ENCODE measurements at places on chromosomes 12 and 14. TPM values are rescaled to one million over a fixed set of nuclear protein-coding genes. Genes with fewer than 3 reads are reported as not detected.

GRCh38 chr14:103879570-103880347 lies 32.4 kb upstream of the PPP1R13B start:
- no peak overlapping the region for H3K4me3 ChIP-seq
- no peaks in the 10 kb centered on the region for H3K36me3 ChIP-seq
- no peaks in the 10 kb centered on the region for H3K27me3 ChIP-seq
- H3K4me1 ChIP-seq = no peaks in the 10 kb centered on the region

The RNASE1 gene
- total RNA-seq = 201 TPM

DNA sequence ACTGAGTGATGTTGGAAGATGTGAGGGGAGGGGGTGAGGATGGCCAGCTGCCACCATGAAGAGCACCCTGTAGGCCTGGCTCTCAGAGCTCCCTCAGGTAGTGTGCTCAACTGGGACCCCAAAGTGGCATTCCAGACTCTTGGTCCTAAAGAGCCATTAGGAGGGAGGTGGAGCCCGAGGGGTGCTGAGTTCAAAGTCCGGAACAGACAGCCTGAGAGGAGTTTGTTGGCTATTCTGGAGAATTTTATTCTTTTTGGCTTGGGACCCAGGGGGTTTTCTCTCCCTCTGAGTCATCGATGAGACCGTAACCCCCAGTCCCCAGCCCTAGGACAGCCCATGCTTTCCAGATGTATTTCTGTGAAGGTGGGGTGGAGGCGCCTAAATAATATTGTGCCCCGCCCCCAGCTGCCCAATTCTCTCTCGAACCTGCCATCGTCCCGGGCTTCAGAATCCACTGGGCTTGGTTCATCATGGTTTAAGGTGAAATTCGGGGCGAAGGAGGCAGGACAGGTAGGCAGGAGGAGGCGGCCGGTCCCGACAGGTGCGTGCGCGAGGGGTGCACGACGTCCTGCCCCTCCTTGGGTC lies 690 bp upstream of the RBP5 start:
- H3K36me3 ChIP-seq = peaks cover 3% of the 10 kb centered on the region
- H3K27ac ChIP-seq = peak overlapping the region; percentile 88
- H3K27me3 ChIP-seq = no peaks in the 10 kb centered on the region
- DNase-seq = no peak

- H3K4me1 ChIP-seq = no peaks in the 10 kb centered on the region
- no peaks in the 10 kb centered on the region for H3K27me3 ChIP-seq
- no peaks in the 10 kb centered on the region for H3K36me3 ChIP-seq
- DNase-seq = no peak
- H3K4me3 ChIP-seq = no peak overlapping the region
These were observed 239.2 kb upstream of the AMIGO2 start for GRCh38 chr12:47318963-47319362.

- peak; percentile 17 for DNase-seq
- H3K36me3 ChIP-seq = no peaks in the 10 kb centered on the region
- no peaks in the 10 kb centered on the region for H3K27me3 ChIP-seq
- H3K27ac ChIP-seq = no peak overlapping the region
These were observed 145.3 kb downstream of the SSPN start for GRCh38 chr12:26340649-26341048.

DNA sequence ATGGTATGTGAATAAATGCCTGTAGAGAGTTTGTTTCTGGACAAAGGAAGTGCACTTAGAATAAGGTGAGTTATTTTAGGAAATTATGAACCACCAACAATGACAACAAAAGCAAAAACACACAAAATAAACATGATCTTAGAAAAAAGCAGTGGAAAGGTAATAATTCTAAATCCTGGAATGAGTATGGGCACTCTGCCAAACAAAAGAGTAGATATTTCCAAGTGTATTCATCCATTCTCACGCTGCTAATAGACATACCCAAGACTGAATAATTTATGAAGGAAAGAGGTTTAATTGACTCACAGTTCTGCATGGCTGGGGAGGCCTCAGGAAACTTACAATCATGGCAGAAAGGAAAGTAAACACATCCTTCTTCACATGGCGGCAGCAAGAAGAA lies 269.3 kb upstream of the NPAS3 start:
- H3K36me3 ChIP-seq = no peaks in the 10 kb centered on the region
- no peak overlapping the region for H3K4me3 ChIP-seq
- no peaks in the 10 kb centered on the region for H3K27me3 ChIP-seq
- H3K4me1 ChIP-seq = no peaks in the 10 kb centered on the region

The OR6C70 gene
- total RNA-seq = not detected

DNA sequence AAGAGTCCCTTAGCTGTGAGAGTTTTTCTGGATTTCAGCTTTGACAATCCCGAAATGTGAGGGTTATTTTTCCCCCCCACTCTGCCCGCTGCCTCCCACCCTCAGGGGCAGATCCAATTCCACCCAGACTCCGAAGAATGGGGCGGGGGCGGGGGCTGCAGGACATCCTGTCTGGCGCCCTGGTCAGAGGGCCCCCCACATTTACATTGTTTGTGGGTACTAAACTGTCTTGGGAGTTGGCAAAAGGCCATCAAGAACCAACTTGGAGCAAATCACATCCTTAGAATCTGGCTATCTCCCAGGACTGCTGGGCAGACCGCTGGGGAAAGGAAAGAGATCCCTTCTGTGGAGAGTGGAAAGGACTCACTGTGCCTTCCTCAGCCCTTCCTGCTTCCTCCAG lies 2.4 kb downstream of the EMP1 start:
- H3K36me3 ChIP-seq = no peaks in the 10 kb centered on the region
- peak overlapping the region; percentile 5 for H3K27ac ChIP-seq
- H3K4me1 ChIP-seq = peaks cover 11% of the 10 kb centered on the region
- H3K4me3 ChIP-seq = no peak overlapping the region
- H3K27me3 ChIP-seq = no peaks in the 10 kb centered on the region

- H3K4me3 ChIP-seq = no peak overlapping the region
- H3K36me3 ChIP-seq = no peaks in the 10 kb centered on the region
- peaks cover 8% of the 10 kb centered on the region for H3K4me1 ChIP-seq
- no peak overlapping the region for H3K27ac ChIP-seq
- no peaks in the 10 kb centered on the region for H3K27me3 ChIP-seq
These were observed 17.8 kb upstream of the HDAC7 start for GRCh38 chr12:47837190-47838171.

The CDK17 gene
- 35.7 TPM for total RNA-seq

DNA sequence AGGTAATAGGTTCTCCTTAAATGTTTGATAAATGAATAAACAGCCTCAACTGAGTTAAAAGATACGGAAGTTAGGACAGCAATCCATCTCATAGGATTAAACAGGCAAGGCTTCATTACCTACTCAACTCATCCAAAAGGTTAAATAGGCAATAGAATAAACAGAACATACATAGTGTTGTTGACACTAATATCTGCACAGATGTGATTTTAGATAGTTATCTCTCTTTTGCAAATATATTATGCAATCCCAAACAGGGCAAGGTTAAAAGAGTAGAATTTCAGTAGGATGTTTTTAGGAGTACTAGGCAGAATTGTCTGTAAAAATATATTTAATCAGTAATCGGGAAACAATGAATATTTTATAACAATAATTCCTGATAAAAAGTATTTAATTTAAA lies 276.3 kb downstream of the CPNE8 start:
- DNase-seq = no peak
- H3K4me3 ChIP-seq = no peak overlapping the region
- no peak overlapping the region for H3K27ac ChIP-seq
- no peaks in the 10 kb centered on the region for H3K27me3 ChIP-seq
- no peaks in the 10 kb centered on the region for H3K36me3 ChIP-seq

The GLI1 gene
- total RNA-seq = 2.8 TPM

GRCh38 chr14:58560208-58560607 lies 77.6 kb upstream of the DACT1 start:
- H3K4me3 ChIP-seq = no peak overlapping the region
- no peak for DNase-seq
- H3K27ac ChIP-seq = no peak overlapping the region
- peaks cover 4% of the 10 kb centered on the region for H3K4me1 ChIP-seq

The A2ML1 gene
- not detected for total RNA-seq

DNA sequence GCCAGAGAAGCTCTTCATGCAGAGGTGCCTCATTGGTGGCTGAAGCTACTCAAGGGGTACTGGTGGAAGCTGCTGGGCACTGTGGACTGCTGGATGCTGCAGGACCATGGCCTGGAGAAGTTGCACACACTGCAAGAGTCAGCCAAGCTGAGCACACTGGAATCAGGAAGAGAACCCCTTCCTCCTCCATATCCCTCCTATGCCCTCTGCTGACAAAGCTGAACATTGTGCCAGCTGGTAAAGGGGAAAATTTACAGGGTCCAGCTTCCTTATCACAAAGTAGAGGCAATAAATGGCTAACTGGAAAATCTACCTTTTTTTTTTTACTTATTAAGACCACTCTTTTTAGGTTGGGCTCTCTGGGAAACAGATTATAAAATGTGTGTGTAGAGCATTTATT lies 6.5 kb downstream of the CCDC175 start:
- H3K4me3 ChIP-seq = no peak overlapping the region
- DNase-seq = no peak
- H3K36me3 ChIP-seq = no peaks in the 10 kb centered on the region
- H3K4me1 ChIP-seq = no peaks in the 10 kb centered on the region
- H3K27me3 ChIP-seq = no peaks in the 10 kb centered on the region
- H3K27ac ChIP-seq = no peak overlapping the region

The RASAL1 gene
- total RNA-seq = 58.3 TPM

The ARF3 gene
- total RNA-seq = 229 TPM

- DNase-seq = no peak
- H3K36me3 ChIP-seq = no peaks in the 10 kb centered on the region
- no peak overlapping the region for H3K4me3 ChIP-seq
- H3K27ac ChIP-seq = no peak overlapping the region
These were observed 71.0 kb downstream of the NPAS3 start for GRCh38 chr14:33009673-33010072.

DNA sequence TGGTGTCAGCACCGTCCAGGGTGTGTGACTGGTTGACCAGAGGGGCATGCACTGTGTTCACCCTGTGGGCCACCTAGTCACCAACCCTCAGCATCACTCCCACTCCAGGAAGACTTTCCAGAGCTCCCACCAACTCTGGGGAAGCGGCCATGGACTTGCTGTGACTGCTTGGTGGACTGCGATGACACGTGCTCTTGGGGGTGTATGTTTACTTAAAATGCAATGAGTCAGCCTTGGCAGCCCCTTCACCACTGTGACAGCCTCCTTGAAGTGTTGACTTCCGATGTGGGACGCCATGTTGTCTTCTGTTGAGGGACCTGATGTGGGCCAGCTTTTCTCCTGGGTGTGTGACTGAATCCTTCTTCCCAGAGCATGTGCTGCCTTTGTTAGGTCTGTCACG lies 151.1 kb upstream of the RTL1 start:
- no peak overlapping the region for H3K27ac ChIP-seq
- no peaks in the 10 kb centered on the region for H3K27me3 ChIP-seq
- no peak overlapping the region for H3K4me3 ChIP-seq

DNA sequence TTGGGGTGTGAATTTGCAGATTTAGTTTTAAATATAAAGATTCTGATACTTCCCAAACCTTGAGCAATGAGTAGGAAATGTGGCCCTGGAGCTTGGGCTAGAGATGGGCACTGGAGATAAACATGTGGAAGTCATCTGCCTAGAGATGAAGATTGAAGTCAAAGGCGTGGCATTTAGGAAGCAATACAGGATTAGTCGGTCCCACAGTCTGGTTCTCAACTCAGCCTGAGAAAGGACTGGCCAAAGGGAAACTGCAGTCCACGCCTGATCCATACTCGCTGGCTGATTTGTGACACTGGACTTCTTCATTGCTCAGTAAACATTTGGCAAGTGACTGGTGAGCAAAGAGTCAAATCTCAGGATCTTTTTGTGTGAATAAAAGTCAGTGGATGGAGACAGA lies 268.2 kb upstream of the ATP2B1 start:
- H3K4me1 ChIP-seq = no peaks in the 10 kb centered on the region
- DNase-seq = no peak
- no peak overlapping the region for H3K27ac ChIP-seq
- no peaks in the 10 kb centered on the region for H3K27me3 ChIP-seq

DNA sequence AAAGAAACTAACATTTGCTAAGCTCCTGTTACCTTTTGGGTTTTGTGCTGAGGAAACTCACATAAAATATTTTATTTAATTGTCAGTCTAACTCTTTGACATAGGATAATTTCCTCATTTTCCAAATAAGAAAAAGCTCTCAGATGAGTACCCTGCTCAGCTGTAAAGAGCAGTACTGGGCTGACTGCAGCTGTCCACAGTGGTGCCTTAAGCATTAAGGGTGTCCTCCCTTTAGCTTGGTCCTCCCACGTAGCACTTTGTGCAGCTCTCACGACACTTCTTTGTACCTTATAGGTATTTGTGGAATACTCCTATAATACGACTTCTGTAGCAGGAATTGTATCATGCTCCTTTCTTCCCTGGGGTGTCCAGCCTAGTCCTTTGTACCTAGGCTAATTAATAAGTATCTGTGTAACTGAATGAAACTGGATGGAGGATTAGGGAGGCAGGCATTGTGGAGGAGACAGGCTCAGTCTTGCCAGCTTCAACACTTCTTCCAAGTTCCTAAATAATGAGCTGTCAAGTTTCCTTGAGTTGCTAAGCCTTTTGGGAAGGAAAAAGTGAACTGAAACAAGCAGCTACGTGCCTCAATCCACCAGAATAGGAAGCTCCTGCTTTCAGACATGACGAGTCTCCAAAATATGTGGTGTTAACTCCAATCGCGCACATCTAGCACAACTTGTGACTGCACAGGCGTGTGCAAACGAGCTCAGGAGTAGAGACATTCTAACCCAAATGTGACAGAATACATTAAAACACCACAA lies 123.0 kb downstream of the SLC38A4 start:
- no peak overlapping the region for H3K4me3 ChIP-seq
- H3K36me3 ChIP-seq = no peaks in the 10 kb centered on the region
- DNase-seq = no peak
- no peaks in the 10 kb centered on the region for H3K27me3 ChIP-seq

DNA sequence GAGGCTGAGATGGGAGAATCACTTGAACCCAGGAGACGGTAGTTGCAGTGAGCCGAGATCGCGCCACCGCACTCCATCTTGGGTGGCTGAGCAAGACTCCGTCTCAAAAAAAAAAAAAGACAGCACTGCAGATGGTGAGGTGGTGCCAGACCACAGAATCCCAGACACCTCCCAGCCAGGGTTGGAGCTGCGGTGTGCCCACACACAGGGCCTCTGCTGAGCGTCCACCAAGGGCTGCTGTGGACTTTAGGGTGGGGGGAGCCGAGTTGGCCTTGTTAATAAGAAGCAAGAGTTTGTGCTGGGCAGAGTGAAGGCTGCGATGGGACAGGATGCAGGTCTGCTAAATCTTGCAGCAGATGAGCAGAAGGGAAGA lies 14.2 kb downstream of the KMT5A start:
- H3K27me3 ChIP-seq = no peaks in the 10 kb centered on the region
- H3K36me3 ChIP-seq = peaks cover 4% of the 10 kb centered on the region
- no peaks in the 10 kb centered on the region for H3K4me1 ChIP-seq
- DNase-seq = no peak
- H3K4me3 ChIP-seq = no peak overlapping the region

DNA sequence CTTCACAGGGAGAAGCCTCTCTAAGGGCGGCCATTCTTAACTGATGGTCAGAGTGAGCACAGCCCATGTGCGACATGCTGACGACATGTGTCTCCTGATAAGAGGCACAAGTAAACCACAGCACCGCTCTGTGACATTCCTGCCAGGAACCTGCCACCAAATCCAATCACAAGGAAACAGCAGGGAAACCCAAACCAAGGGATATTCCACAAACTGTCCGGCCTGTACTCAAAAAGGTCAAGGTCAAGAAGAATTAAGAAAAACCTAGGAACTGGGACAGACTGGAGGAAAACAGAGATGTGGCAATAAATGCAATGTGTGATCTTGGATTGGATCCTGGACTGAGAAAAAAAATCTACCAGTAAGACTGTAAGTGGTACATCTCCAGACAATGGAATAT lies 91.9 kb downstream of the SYNE3 start:
- no peak overlapping the region for H3K4me3 ChIP-seq
- H3K36me3 ChIP-seq = no peaks in the 10 kb centered on the region
- H3K4me1 ChIP-seq = peaks cover 2% of the 10 kb centered on the region
- H3K27ac ChIP-seq = no peak overlapping the region
- H3K27me3 ChIP-seq = no peaks in the 10 kb centered on the region

The ERP29 gene
- total RNA-seq = 104 TPM
